ENCODE measurements at places on chromosomes 16 and 17. TPM values are rescaled to one million over a fixed set of nuclear protein-coding genes. Genes with fewer than 3 reads are reported as not detected.
A peak's percentile ranks its signal among the peaks of the same experiment; 100 is the strongest.

- DNase-seq = no peak
- H3K27me3 ChIP-seq = peaks cover 41% of the 10 kb centered on the region
- no peak overlapping the region for H3K27ac ChIP-seq
Observed at GRCh38 chr17:79786930-79787643, 9.1 kb downstream of the CBX2 start.

DNA sequence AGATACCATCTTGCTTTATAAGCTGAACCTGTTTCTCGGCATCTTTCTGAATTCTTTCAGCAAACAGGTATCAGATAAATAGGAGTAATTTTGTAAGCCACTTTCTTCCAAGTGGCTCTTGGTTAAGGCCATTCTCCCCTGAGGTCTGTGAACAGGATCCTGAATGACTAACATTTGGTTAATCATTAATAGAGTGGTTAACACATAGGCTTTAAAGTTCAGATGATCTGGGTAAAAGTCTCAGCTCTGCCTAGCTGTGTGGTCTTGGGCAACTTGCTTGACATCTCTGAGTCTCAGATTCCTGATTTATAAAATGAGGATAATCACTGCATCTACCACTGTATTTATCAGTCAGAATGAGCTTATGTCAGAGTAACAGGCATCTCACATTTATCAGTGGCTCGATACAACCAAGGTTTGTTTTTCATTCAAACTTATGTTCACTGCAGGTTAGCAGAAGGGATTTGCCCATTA is 44.4 kb upstream of the ANKFN1 start:
- no peak for DNase-seq
- H3K27ac ChIP-seq = no peak overlapping the region
- no peaks in the 10 kb centered on the region for H3K36me3 ChIP-seq
- peaks cover 5% of the 10 kb centered on the region for H3K4me1 ChIP-seq
- peaks cover 8% of the 10 kb centered on the region for H3K27me3 ChIP-seq

DNA sequence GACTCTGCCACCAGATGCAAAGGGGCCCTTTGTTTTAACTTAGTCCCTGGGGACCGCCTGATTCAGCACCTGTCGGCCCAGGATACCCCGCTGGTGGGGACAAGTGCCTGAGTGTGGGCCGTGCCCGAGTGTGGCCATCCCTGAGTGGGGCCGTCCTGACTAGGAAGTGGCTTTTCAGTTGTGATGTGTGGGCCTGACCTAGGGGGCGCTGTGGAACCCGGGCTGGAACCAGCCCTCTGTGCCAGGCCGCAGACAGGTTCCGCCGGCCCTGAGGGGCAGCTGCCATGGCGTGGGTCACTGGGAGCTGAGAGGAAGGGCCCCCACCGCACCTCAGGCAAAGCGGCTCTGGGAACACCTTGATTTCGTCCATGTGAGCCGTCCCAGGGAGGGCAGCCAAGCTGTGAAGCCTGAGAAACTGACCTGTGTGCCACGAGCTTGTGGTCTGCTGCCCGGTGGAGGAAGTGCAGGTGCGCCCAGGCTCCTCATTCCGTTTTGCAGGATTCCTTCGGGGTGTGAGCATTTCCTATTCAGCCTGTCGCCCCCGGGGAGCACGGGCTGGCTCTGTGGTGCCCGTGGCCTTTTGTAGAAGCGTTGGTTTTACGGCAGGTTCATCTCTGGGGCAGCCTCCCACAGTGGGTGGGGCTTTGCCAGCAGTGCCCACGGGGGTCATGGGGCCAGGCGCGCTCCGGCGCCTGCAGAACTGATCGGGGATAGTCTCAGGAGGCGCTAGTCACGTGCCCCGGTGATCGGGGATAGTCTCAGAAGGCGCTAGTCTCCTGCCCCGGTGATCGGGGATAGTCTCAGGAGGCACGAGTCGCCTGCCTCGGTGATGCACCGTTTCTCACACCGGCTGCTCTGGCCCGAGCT is 5.3 kb downstream of the RPL13 start:
- no peaks in the 10 kb centered on the region for H3K27me3 ChIP-seq
- H3K36me3 ChIP-seq = peaks cover 50% of the 10 kb centered on the region
- peak overlapping the region; percentile 42 for H3K27ac ChIP-seq
- DNase-seq = peak; percentile 42

Gene CCL14
- total RNA-seq = not detected

DNA sequence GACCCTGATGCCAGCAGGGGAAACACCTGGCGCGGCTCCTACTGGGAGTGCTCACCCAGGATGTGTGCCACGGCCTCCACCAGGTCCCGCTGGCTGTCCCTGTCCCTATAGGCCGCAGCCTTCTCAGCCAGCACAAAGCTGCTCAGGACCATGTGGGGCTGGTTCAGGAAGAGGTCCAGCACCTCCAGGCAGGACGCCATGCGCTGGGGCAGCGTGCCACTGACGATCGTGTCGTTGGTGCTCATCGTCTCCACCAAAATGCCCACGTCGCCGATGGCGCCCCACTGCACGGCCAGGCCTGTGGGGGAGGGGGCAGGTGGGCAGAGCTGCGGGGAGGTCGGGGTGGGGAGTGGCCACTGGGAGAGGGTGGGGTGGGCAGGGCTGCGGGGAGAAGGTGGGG is 15.9 kb upstream of the DUS1L start:
- no peaks in the 10 kb centered on the region for H3K4me1 ChIP-seq
- H3K27ac ChIP-seq = no peak overlapping the region
- no peak overlapping the region for H3K4me3 ChIP-seq
- DNase-seq = no peak

DNA sequence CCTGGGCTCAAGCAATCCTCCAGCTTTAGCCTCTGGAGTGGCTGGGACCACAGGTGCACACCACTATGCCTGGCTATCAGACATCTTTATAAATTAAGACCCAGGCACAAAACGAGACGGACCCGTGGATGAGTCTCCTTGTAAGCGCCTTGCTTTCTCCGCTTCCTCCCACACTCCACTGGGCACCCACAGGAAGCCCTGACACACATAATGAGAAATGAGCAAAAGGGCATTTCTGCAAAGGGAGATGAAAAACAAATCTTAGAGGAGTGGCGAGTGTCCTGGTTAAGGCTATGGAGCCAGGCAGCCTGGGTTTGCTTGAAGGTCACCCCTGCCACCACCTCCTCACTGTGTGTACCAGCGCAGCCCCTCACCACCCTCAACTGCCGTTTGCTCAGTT is 56.3 kb downstream of the XYLT1 start:
- H3K36me3 ChIP-seq = peaks cover 38% of the 10 kb centered on the region
- H3K4me3 ChIP-seq = peak overlapping the region; percentile 47
- no peak for DNase-seq
- H3K27me3 ChIP-seq = no peaks in the 10 kb centered on the region

DNA sequence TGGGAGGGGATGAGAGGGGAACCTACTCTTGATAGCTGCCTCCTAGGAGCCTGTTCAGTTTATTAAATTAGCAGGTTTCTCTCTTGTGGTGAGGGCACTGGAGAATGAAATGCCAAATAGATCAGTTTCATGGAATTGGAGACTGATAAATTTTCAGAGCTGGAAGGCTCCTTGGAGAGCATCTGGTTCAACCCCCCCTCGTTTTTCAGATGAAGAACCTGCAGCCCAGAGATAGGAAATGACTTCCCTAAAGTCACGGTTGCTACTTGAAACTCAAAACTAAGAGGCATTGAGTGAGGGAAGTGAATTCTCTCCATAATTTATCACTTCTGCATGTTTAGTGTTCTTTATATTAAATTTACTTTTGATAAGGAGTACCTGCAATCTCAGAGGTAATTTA is 366.0 kb upstream of the CCL2 start:
- no peaks in the 10 kb centered on the region for H3K36me3 ChIP-seq
- H3K27me3 ChIP-seq = peaks cover 2% of the 10 kb centered on the region
- no peak overlapping the region for H3K27ac ChIP-seq

Gene PRSS53
- total RNA-seq = 5.1 TPM

DNA sequence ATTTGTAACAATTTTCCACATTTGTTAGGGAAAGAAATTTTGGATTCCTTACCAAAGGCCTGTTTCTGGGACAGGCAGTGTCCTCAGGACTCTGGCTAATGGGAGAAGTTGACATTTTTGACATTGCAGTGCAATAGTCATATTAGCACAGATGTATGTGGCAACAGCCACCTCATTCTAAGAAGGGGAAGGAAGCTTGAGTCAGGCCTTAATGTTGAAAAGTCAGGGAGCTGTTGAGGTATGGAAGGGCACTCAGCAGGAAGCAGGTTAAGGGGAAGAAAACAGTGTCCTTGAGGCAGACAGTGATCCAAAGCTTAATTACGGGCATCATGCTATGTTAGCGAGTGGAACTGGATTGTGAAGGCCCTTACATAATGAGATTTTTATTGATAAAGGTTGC is 20.9 kb downstream of the AKTIP start:
- no peak for DNase-seq
- H3K4me3 ChIP-seq = no peak overlapping the region
- H3K27me3 ChIP-seq = no peaks in the 10 kb centered on the region
- peaks cover 100% of the 10 kb centered on the region for H3K36me3 ChIP-seq

Gene GLIS2
- total RNA-seq = 2.1 TPM

- no peak overlapping the region for H3K27ac ChIP-seq
- DNase-seq = no peak
- no peak overlapping the region for H3K4me3 ChIP-seq
- H3K27me3 ChIP-seq = no peaks in the 10 kb centered on the region
- H3K4me1 ChIP-seq = no peaks in the 10 kb centered on the region
Observed at GRCh38 chr16:69078073-69078472, 27.4 kb upstream of the HAS3 start.

Gene CFAP119
- total RNA-seq = 2.3 TPM
